ENCODE measurements at places on chromosomes 1 and 21.
A peak's percentile ranks its signal among the peaks of the same experiment; 100 is the strongest.

GRCh38 chr1:97337250-97338030 is 583.4 kb downstream of the DPYD start:
- peak; percentile 55 for DNase-seq

GRCh38 chr1:46053734-46054133 is 78.7 kb downstream of the PIK3R3 start:
- DNase-seq: no peak

- DNase-seq: no peak
Measured at GRCh38 chr1:17929224-17929623, 174.1 kb downstream of the ACTL8 start.

DNA sequence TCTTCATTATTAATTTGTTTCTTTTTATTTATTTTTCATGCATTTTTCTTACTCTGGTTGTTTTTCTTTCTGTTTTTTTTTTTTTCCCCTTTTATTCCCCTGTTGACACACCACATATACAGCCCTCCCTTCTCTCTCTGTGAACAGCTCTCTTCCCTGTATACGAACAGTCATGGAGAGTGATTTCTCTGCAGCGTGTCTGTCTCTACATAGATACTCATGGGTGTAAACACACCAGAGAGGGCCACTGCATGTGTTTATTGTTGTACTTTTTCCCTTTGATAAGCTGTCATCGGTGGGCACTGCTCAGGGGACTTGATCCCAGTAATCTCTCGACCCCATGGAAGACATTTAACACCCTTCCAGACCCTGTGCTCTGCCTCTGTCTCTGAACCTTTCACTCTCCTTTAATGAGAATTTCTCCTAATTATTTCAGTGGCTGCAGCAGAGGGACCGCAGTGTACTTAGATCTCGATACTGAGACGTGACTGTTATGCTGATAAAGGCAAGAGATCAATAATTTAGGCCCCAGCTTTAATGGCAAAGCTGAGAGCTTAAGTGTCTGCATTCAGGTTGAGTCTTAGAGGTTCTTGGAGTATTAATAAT is 113.1 kb downstream of the PBX1 start:
- no peak for DNase-seq

- peak; percentile 81 for DNase-seq
Measured at GRCh38 chr1:15902882-15903281, 55.4 kb downstream of the SPEN start.

- no peak for DNase-seq
Measured at GRCh38 chr1:191483988-191484387, 674.3 kb upstream of the RGS18 start.

DNA sequence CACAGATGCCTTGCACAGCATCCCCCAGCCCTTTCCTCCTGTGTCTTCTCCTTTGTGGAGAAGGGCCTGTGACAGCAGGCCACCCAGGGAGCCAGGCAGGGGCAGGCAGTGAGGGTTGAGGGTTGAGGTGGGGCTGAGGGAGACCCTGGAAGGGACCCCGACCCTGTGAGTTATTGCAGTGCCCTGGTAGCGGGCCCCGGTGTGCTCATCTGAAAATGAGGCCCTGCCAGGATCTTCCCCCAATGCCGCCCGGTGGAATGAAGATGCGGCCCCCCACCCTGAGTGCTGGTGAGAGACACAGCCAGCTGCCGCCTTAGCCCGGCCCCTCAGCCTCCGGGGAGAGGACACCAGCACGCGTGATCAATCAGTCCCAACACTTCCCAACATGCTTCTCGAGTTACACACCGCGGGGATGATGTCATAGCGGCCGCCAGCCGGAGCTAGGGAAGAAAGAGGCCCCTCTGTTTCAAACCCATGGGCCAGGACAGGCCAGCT is 36.2 kb upstream of the ACTRT2 start:
- no peak for DNase-seq

GRCh38 chr1:39573736-39574624 is 2.6 kb downstream of the PABPC4 start:
- peak; percentile 13 for DNase-seq

GRCh38 chr1:8545078-8545477 is 227.2 kb downstream of the SLC45A1 start:
- peak; percentile 54 for DNase-seq

- DNase-seq: peak; percentile 40
Measured at GRCh38 chr1:6770751-6771440, 14.4 kb upstream of the CAMTA1 start.

GRCh38 chr1:222828939-222829338 is 14.1 kb downstream of the DISP1 start:
- no peak for DNase-seq

- no peak for DNase-seq
Measured at GRCh38 chr1:93732514-93732913, 50.9 kb upstream of the BCAR3 start.

- DNase-seq: no peak
Measured at GRCh38 chr1:37879865-37880264, 20.5 kb upstream of the MTF1 start.

DNA sequence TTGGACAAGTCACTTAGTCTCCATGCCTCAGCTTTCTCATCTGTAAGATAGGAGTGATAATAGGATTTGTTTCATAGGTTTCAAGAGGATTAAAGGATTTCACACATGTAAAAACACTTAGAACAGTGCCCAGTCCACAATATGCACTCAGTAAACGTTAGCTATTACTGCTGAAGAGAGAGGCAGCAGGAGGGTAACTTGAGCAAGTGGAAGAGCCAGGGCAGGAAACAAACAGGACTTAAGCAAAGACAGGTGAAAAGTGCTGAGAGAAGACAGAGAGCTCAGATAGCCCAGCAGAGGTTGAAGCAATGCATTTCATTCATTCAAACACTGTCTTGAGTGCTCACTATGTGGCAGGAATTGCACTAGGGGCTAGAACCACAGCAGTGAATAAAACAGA is 21.1 kb upstream of the H3-3A start:
- no peak for DNase-seq

DNA sequence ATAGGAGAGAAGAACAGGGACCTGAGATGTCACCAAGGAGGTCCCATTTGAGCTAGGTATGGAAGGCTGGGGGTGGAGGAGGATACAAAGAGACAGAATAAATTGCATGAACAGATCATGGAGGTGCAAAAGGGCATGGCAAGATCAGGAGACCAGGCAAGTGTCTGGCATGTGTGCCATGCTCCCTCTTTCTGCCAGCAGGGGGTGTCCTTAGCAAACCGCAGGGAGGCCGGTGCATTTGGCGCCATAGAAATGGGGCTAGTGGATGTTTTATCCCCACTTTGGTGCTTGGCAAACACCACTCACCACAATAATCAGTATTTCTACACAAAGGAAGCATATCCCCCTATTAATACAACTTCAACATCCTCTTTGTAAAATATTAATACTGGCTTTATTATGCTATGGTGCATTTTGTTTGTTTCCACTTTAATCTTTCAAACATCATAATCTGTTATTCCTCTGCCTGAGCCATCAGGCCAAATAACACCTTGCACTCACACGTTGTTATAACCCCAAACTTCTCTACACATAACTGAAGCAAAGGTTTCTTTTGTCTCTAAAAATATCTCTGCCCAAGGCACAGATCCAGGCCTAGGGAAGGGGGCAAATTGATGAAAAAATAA is 25.9 kb downstream of the S100A6 start:
- peak; percentile 26 for DNase-seq

DNA sequence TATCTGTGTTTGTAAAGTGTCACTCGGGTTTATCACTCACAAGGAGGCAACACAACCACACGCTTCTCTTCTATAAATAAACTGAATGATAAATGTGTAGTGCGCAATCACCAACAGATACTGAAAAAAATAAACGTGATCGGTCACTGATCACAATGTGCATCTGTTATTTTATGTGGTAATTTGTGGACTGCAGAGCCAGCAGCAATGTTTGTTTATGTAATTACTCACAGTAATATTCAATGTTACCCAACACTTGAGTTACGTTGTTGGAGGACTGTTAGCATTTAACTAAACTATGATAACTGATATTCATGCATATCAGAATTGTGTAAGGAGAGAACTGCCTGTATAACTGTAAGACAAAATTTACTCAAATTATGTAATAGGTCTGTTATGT is 129.6 kb downstream of the USH2A start:
- peak; percentile 72 for DNase-seq

GRCh38 chr1:12495725-12496124 is 122.3 kb downstream of the DHRS3 start:
- no peak for DNase-seq

- peak; percentile 40 for DNase-seq
Measured at GRCh38 chr21:41559658-41560631, 52.0 kb upstream of the TMPRSS2 start.

- DNase-seq: no peak
Measured at GRCh38 chr1:13699510-13699909, 478 bp upstream of the PRDM2 start.

DNA sequence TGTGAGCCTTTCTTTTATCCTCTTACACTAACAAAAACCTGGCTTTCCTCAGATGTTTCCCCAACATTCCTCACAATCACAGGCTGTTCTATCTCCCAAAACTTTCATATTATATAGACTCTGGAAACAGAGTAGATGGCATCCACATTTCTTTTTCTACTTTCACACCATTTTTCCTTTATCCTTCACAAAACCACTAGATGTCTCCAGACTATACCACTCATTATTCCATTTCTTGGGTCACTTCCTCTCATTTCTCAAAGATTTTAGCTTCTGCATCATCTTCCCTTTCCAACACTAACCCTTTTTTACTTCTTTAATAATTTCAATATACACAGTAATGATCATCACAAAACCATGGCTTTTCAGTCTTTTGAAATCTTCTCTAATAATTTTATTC is 286.0 kb upstream of the DEPDC1 start:
- no peak for DNase-seq

- no peak for DNase-seq
Measured at GRCh38 chr1:201039876-201040275, 16.4 kb upstream of the KIF21B start.

DNA sequence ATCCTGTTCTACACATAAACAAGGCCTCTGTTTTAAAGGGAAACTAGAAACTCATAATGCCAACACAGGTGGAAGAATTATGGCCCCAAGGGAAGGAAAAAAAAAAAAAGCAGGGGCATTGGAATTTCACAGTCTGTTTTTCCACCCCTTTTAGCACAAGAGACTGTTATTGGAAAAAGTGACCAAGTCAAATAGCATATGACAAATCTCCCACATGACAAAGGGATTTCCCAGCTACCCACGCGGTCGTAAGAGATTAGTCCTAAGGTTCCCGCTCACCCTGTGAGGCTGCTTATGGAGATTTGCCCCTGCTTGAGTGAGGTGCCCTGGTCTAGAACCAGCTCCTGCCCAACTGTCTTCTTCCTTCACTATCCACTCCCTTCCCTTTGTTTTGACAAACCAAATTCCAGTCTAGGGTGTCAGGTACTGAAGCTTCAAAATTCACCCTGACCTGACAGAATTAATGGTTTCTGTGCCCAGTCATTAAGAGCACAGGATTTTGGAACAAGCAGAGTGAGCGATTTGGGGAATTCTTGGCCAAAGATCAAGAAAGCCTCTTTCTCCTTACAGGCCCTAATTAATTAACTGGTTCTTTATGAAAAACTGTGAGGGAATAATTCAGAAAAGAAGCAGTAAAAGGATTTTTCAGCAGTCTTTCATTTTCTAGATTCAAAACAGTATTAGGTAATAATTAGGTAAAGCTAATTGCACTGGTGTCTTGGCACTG is 107.3 kb downstream of the NMNAT2 start:
- no peak for DNase-seq

GRCh38 chr21:25297117-25297516 is 310.2 kb downstream of the MRPL39 start:
- no peak for DNase-seq

DNA sequence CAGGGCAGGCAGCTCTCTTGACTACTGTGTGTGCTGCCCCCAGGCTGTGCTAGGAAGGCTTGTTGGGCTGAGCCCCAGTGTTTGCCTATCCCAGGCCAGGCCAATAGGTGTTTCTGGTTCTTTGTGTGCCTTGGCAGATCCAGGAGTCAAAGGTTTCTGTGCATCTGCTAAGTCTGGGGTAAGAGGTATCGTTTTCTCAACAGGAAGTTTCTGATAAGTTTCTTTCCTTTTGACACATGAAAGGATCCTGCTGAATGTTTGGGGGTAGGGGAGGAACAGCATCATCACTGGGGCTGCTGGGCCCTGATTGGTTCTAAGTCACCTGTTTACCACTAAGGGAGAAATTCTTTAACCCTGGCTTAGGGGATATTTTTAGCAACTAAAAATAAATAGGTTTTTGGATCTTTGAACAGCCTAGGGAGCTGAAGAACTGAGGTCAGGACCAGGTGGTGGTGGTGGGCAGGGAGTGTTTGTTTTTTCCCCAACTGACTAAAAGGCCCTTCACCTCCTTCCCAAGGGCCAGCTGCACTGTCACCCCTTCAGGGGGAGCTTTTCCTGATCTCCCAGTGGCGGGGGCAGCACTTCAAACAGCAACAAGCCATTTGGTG is 85.1 kb downstream of the KCNN3 start:
- no peak for DNase-seq

DNA sequence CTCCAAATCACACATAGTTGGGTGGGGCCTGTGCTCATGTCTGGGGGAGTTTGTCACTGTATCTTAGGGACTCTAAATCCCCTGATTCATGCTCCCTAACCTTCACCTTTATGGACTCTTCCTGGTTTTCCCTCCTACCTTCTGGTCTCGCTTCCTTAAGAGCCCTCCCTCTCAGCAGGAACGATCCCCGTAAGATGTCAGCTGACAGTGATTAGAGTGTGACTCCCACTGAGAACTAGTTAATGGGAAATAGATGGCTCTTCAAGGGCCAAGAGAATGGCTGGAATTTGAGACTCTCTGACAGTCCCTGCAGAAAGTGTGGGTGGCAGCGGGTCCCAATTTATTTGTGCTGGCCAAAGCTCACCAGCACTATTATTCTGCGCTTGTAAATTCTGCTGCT is 22.0 kb downstream of the LYPD8 start:
- no peak for DNase-seq

DNA sequence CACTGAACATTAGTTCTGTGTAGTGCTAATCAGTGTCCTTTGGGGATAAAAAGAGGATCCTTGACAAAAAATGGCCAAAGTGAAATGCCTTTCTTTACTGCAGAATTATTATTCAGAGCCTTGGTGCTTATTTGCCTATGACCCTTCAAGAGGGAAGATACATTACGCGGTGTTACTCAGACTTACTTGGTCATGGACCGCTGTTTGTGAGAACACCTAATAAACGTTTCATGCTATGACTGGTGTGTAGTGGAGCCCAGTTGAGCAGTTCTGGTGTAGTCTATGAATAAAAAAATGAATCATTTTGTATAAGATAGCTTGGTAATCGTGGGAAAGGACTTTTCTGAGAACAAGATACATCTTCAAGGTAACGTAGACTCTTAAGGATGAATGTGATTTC is 8.3 kb downstream of the NFYC start:
- DNase-seq: no peak

DNA sequence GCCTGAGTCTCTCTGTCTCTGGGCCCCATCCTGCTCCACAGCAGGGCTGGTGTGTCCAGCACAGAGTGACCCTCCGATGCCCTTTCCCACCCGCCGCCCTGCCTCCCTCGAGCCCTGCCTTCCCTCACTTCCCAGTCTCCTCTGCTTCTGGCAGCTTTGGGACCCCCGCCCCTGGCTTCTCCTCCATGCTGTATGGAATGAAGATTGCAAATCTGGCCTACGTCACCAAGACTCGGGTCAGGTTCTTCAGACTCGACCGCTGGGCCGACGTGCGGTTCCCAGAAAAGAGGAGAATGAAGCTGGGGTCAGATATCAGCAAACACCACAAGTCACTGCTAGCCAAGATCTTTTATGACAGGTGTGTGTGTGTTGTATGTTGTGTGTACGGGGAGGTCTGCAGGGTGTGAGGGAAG is 14.3 kb downstream of the MOV10 start:
- no peak for DNase-seq
